A549 treated with Mapracorat at 1 μM for 4 hours (cell line): ENCODE measurements at places on chromosomes 3 and 15. TPM values are rescaled to one million over a fixed set of nuclear protein-coding genes. Genes with fewer than 3 reads are reported as not detected.

Gene EIF5A2
- 9.1 to 14.4 TPM (median 13.2 TPM) in 5 replicates for total RNA-seq

Gene EDEM1
- total RNA-seq, result 15.8 to 20.8 TPM (median 18.8 TPM) in 5 replicates

Gene ISG20
- total RNA-seq, result 32.2 to 42.8 TPM (median 42.0 TPM) in 5 replicates

Gene CCDC13
- total RNA-seq, result 0.30 to 0.74 TPM (median 0.41 TPM) in 5 replicates

Gene CLRN1
- total RNA-seq, result not detected in 5 replicates

Gene PTPN9
- total RNA-seq, result 37.1 to 48.0 TPM (median 46.5 TPM) in 5 replicates

Gene DUOXA2
- total RNA-seq, result not detected in 5 replicates

Gene EPHB3
- total RNA-seq, result 0.24 to 0.46 TPM (median 0.29 TPM) in 5 replicates

Gene CFAP20DC
- 1.6 to 2.5 TPM (median 2.1 TPM) in 5 replicates for total RNA-seq

Gene FAM227B
- total RNA-seq, result 0.66 to 1.00 TPM (median 0.91 TPM) in 5 replicates

Gene RBP2
- not detected in 5 replicates for total RNA-seq

Gene AP3B2
- total RNA-seq, result 0.39 to 1.9 TPM (median 1.0 TPM) in 5 replicates

Gene IQCF5
- not detected in 5 replicates for total RNA-seq

Gene CLDN1
- total RNA-seq, result 17.0 to 22.6 TPM (median 19.0 TPM) in 5 replicates

Gene UROC1
- not detected in 5 replicates for total RNA-seq

Gene INSYN1
- 0.95 to 3.1 TPM (median 1.4 TPM) in 5 replicates for total RNA-seq

Gene SERPINI2
- not detected in 5 replicates for total RNA-seq

Gene PLA2G4E
- not detected in 5 replicates for total RNA-seq

Gene GCSAM
- not detected in 5 replicates for total RNA-seq

Gene GRM7
- total RNA-seq, result not detected in 5 replicates

Gene C15orf40
- total RNA-seq, result 44.6 to 50.6 TPM (median 48.6 TPM) in 5 replicates

Gene NUP210
- total RNA-seq, result 28.6 to 44.1 TPM (median 40.4 TPM) in 5 replicates

Gene OXSR1
- total RNA-seq, result 26.3 to 37.2 TPM (median 35.1 TPM) in 5 replicates

Gene CNTN6
- not detected in 5 replicates for total RNA-seq

Gene HCN4
- 0.25 to 0.38 TPM (median 0.33 TPM) in 5 replicates for total RNA-seq

Gene CFAP44
- 1.1 to 1.8 TPM (median 1.4 TPM) in 5 replicates for total RNA-seq

Gene CHL1
- not detected in 5 replicates for total RNA-seq

Gene SNX22
- 0.53 to 0.97 TPM (median 0.81 TPM) in 5 replicates for total RNA-seq

Gene IMPG2
- total RNA-seq, result 0.01 to 0.02 TPM (median 0.02 TPM) in 3 of 5 replicates, not detected in the others

Gene CKMT1B
- 2.7 to 5.1 TPM (median 3.3 TPM) in 5 replicates for total RNA-seq

Gene HIGD2B
- not detected in 5 replicates for total RNA-seq

Gene GRAMD2A
- 0.09 to 0.13 TPM (median 0.12 TPM) in 4 of 5 replicates, not detected in the other for total RNA-seq

Gene CHRNB4
- total RNA-seq, result 0.87 to 1.6 TPM (median 1.1 TPM) in 5 replicates

Gene TRPM1
- total RNA-seq, result not detected in 5 replicates

Gene WDR76
- total RNA-seq, result 10.9 to 14.0 TPM (median 12.9 TPM) in 5 replicates

Gene GXYLT2
- 1.1 to 1.4 TPM (median 1.4 TPM) in 5 replicates for total RNA-seq

Gene MB21D2
- total RNA-seq, result 4.3 to 5.0 TPM (median 4.5 TPM) in 5 replicates

Gene SYNPR
- total RNA-seq, result not detected in 5 replicates

Gene KPNA1
- 54.3 to 67.7 TPM (median 63.5 TPM) in 5 replicates for total RNA-seq
